Fibroblast of skin of abdomen (primary cell): ENCODE measurements at places on chromosomes 4 and X.

GRCh38 chr4:127849505-127850234 lies 31.0 kb upstream of the PLK4 start:
- no peak for DNase-seq

GRCh38 chr4:673349-674091 lies 556 bp downstream of the ATP5ME start:
- DNase-seq, result no peak

- DNase-seq, result peak; percentile 64
Observed at GRCh38 chr4:71229477-71230270, 109.1 kb upstream of the SLC4A4 start.

- DNase-seq, result no peak
Observed at GRCh38 chr4:47915378-47915777, 995 bp upstream of the NFXL1 start.
